ENCODE measurements at places on chromosomes 6 and 20.
A peak's percentile ranks its signal among the peaks of the same experiment; 100 is the strongest.

GRCh38 chr6:208938-209337, 83.3 kb upstream of the DUSP22 start:
- DNase-seq: no peak

GRCh38 chr6:2507016-2507415, 243.7 kb downstream of the MYLK4 start:
- peak; percentile 34 for DNase-seq

- no peak for DNase-seq
Observed at GRCh38 chr6:13467216-13467600, 20.2 kb downstream of the GFOD1 start.

GRCh38 chr6:21598674-21599023, 5.1 kb downstream of the SOX4 start:
- DNase-seq: peak; percentile 56

DNA sequence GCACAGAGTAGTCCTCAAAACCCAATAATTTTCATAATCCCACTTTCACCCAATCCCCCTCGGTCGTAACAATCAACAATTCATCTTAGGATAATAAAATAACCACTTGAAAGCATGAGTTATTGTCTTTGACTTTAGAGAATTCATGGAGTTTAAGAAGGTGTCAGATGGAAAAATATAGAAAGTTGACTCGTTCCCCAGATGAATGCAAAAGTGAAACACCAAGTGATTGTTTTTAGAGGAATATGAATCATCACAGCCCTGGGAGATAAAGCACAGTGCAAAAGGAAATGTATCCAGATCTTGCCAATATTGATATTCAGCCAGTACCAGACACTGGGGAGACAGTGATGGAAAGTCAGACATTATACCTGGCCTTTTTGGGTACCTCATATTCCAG, 860.5 kb downstream of the DHX35 start:
- DNase-seq: peak; percentile 20

- peak; percentile 19 for DNase-seq
Observed at GRCh38 chr6:91075244-91075976, 488.5 kb upstream of the MAP3K7 start.

DNA sequence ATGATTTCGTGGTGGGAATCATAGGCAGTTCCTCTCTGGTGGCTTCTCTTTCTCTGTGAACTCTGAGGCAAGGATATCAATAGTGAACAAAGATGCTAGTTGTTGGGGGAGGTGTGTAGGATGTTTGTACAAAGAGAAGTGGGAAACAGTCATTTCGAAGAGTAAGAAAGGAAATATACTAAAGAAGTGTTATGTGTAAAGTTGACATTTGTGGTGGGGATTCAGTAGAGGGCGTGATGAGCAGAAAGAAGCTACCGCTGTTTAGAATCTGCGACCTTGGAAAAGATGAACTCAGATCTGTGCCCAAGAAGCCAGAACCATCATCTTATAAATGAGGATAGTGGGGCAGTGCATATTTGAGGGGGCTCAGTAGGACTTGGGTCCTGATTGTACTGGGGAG, 11.4 kb downstream of the SLC35F1 start:
- no peak for DNase-seq

GRCh38 chr20:33740189-33740588, 8.4 kb downstream of the ZNF341 start:
- DNase-seq: no peak

DNA sequence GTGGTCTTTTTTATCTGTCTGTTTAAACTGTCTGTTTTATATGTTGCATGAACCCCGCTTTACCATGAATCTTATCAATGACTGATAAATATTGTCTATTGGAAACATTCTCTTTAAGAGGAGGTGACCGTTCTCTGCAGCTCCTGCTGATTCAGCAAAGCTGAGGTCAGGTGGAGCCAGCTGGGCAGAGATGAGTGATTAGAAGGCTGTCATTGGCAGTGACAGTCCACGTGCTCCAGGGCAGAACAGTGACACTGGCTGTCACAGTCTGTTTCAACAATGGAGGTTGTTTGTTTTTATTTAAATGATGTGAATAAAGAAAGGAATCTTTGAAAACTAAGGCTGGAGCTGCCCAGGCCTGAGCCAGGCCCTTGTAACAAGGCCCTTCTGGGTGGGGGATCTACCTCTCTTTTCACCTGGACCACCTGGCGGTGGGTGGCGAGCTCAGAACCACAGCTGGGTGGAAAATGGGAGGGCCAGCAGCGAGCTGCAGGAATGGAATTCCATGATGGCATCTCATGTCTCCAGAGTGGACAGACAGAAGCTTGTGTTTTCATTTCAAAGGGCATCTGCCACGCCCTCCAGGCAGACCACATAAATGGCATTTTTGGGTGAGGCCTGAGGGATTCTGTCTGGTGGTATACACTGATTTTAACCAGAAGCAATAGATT, 12.6 kb downstream of the SYNJ2 start:
- DNase-seq: no peak

DNA sequence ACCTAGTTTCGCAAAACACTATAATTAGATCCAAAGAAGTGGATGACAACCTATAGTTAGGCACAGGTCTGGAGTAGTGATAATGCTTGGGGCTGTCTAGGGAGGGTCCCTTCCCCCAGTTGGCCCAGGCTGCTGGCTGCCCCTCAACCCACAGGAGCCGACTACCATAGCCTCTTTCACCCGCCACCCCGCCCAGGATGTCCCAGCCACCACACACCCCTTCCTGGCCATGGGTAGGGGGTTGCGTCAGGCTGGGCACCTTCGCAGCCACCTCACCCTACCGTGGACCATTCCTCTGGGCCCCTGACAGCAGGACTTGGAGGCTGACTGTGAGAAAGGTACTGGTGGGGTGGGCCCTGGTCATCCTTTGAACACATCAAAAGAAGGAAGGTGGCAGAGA, 8.5 kb downstream of the TFEB start:
- no peak for DNase-seq

DNA sequence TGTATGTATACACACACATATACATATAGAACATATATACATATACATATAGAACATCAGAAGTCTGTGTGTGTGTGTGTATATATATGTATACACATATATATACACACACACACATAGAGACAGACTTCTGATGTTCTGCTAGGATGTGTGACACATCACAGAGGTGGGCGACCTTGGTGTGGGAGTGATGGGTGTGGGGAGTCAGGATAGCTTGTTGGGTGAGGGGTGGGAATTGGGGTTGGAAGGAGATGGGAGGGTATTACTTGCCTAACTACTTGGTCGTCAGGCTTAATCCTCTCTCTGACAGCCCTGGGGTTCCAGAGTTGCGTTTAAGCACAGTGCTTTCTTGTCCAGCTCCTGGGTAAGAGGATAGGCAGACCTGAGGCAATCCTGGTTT, 8.3 kb downstream of the MYO6 start:
- DNase-seq: no peak

DNA sequence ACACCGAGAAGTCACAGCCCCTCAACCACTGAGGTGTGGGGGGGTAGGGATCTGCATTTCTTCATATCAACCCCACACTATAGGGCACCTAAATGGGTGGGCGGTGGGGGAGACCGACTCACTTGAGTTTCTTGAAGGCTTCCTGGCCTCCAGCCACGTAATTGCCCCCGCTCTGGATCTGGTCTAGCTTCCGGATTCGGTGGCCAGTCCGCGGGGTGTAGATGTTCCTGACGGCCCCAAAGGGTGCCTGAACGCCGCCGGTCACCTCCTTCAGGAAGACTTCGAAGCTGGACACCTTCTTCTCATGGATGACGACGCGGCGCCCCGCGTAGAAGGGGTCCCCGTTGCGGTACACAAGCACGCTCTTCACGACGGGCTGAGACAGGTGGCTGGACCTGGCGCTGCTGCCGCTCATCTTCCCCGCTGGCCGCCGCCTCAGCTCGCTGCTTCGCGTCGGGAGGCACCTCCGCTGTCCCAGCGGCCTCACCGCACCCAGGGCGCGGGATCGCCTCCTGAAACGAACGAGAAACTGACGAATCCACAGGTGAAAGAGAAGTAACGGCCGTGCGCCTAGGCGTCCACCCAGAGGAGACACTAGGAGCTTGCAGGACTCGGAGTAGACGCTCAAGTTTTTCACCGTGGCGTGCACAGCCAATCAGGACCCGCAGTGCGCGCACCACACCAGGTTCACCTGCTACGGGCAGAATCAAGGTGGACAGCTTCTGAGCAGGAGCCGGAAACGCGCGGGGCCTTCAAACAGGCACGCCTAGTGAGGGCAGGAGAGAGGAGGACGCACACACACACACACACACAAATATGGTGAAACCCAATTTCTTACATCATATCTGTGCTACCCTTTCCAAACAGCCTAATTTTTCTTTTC, at the start of gene DCDC2:
Gene DCDC2, minus strand, starts transcription at position 724 of the 883 bp plus-strand sequence. Its CDS starts 309 bp downstream, at position 415.
- DNase-seq: peak; percentile 18

DNA sequence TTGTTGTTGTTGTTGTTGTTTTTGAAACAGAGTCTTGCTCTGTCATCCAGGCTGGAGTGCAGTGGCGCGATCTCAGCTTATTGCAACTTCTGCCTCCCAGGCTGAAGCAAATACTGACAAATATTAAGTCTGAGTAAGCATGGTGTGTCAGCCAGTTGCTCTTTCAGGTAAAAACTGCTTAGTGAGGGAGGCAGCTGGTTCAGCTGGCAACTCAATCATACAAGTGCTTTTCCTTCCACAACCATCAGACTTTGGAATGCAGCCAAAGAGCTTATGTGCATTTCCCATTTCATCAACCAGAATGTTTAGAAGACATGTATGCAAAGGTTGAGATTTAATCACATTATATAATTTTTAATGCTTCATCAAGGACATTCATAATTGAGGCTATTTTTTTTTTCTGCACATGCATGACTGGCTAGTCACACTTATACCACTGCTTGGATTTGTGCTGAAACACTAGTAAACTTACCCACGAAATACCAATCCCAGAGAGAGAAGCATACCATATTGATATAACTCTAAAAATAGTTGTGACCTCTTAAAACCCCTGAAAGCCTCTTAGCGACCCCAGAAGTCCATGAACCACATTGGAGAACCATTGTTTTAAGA, 56.0 kb downstream of the CLIC5 start:
- DNase-seq: peak; percentile 67

GRCh38 chr6:79440598-79440997, 96.6 kb downstream of the LCA5 start:
- no peak for DNase-seq

GRCh38 chr6:10550764-10551163, 29.6 kb downstream of the GCNT2 start:
- no peak for DNase-seq

DNA sequence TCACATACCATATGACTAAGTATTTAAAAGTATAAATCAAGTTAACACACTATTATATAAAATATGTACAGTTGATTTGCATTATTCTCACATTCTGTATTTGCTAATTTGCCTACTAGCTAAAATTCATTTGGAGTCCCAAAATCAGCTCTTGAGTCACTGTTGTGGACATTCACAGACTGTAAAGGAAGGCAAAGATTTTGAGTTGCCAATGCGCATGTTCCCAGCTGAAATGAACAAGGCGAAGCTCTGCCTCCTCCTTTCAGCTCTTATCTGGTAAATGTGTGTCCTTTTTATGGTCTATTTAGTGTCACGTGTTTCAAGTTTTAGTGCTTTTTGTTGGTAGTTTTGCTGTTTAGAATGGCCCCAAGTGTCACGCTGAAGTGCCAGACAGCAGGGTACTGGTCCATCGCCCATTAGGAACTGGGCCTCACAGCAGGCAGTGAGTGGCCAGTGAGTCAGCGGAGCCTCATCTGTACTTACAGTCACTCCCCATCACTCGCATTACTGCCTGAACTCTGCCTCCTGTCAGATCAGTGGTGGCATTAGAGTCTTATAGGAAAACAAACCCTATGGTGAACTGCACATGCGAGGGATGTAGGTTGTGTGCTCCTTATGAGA, 87.2 kb upstream of the ADTRP start:
- no peak for DNase-seq

- DNase-seq: no peak
Observed at GRCh38 chr6:15342114-15342513, 96.2 kb downstream of the JARID2 start.

GRCh38 chr6:45075246-45075645, 252.9 kb upstream of the RUNX2 start:
- DNase-seq: peak; percentile 84
